Bronchial epithelial cell (primary cell): ENCODE measurements at places on chromosomes 2 and 18.

GRCh38 chr2:173747035-173747434 lies 218.1 kb downstream of the SP3 start:
- DNase-seq: no peak

DNA sequence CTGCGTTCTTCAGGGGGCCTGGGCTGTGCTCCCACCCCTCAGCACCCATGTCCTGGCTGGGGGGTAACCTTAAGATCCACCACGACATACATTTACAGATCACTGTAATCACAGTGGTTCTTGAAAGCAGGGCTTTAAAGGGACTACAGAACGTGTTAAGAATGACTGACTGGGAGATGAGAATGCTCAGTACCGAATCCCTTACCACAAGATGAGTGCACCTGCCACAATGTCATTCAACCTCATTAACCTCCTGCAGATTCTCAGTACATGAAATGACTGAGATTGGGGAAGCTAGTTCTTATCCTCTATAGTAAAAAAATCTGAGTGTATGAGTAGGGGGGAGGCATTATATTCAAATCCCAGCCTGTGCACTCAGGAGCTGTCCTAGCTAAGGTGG lies 10.5 kb upstream of the PIEZO2 start:
- DNase-seq: no peak

DNA sequence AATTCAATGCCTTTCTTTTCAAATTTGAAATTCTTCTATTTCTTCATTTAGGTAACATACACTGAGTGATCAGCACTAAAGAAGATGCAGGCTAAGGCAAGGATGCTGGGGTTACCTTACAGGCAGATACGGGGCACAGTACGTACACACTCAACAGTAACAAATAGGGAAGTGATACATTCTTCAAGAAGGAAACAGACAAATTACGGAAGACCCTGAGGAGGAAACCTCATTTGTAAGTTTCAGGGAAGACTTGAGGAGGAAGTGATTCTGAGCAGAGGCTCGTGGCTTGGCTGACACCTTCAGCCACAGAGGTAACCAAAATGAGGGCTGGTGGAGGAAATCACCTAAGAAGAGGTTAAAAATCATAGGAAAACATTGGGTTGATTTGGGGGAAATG lies 1108.3 kb upstream of the KLHL29 start:
- no peak for DNase-seq

DNA sequence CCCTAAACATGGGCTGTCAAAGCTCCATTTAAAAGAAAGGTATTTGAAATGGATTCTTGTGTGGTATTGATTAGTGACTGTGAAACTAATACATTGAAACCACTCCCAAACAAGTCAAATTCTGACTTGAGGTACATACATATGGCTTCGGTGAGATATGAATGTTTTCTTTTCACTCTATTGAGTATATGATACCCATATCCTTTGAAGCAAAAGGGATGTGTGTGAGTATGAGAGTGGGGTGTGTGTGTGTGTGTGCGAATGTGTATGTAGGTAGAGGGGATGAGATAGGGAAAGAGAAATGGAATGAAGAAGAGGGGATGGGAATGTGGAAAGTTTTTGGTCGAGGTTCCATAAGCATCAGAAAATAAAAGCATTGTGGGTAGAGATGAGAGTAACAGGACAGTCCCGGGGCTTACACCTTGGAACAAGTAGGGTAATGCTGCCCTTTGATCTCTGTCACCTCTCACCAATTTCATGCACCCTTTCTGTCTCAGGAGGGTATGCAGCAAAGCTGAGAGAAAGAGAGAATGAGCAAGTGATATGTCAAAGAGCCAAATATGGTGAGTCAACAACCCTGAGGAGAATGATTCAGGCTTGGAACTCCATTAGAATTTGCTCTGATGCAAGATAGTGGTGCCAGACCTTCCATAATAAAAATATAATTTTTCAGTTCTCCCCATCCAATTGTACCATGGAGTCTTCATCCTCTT lies 64.0 kb upstream of the ZEB2 start:
- peak; percentile 90 for DNase-seq

GRCh38 chr2:212005085-212005671 lies 533.4 kb downstream of the ERBB4 start:
- peak; percentile 49 for DNase-seq

- DNase-seq: peak; percentile 31
These were observed 37.0 kb downstream of the TGFA start for GRCh38 chr2:70516596-70516995.

DNA sequence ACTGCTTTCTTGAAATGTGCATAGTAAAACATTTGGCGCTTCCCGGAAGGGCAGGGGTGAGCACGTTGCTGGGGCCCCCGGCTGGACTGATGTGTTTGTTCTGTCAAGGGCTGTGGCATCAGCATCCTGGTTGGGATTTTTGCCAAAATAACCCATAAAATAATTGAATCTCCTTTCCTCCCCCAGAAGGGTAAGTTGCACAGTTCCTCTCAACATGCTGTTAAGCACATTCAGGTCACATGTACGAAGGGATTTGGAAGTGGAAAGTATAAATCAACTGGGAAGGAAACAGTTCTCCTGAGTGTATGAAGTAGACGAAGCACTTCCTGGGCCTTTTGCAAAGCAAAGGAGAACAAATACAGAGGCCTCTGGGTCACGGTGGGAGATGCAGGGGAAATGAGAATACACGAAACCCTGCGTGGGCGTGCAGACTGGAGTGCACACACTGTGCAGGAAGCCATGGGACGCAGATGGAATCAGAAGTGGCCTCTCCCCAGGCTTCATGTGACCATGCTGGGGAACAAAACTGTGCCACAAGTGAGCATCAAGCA lies 183.9 kb downstream of the LPIN1 start:
- DNase-seq: no peak

- peak; percentile 90 for DNase-seq
These were observed 9.9 kb downstream of the TMBIM1 start for GRCh38 chr2:218282173-218282991.

- DNase-seq: no peak
These were observed 74.0 kb downstream of the CMPK2 start for GRCh38 chr2:6791682-6792081.

GRCh38 chr2:118936306-118936705 lies 5.7 kb upstream of the MARCO start:
- no peak for DNase-seq

- DNase-seq: peak; percentile 90
These were observed 11.7 kb downstream of the ARHGAP28 start for GRCh38 chr18:6741232-6741663.

- DNase-seq: no peak
These were observed 97.6 kb downstream of the NFATC1 start for GRCh38 chr18:79493211-79493800.

GRCh38 chr18:27004056-27004829 lies 138.7 kb upstream of the AQP4 start:
- DNase-seq: peak; percentile 13

GRCh38 chr2:34985474-34985873 lies 1370.1 kb upstream of the CRIM1 start:
- no peak for DNase-seq

GRCh38 chr2:100198461-100199230 lies 56.3 kb upstream of the AFF3 start:
- DNase-seq: no peak

DNA sequence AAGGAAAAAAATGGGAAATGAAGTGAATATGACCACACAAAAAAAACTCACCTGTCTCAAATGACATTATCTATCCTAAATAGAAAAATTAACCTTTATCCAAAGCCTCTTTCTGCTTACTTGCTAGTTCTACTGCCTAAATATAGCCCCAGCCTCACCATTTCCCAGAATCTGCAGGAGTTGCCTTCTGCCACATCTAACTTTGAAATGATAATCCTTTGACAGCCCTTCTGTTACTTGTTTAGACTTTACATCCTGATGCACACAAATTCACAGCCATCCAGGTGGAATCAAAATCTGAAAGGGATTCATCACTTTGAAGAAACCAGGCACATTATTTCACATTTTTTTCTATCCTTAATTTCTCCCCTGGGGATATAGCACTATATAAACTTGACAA lies 1356.2 kb upstream of the NXPH2 start:
- DNase-seq: no peak

DNA sequence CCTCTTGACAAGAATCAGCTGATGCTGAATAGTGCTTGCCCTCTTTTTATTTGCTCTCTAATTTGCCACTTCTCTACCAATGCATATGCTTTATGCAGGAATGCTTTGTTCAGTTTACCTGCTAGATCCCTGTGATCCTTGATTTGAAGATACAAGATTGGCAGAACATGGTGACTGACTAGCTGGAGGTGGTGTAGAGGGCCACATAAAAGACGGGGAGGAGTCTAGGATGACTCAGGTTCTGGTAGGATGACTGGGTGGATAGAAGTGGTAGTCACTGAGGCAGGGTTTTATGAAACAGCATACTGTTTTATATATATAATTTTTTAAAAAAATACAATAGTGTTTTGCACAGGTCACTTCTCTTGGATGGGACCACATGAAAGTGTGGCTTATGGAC lies 6.3 kb upstream of the ADGRF3 start:
- DNase-seq: peak; percentile 94

DNA sequence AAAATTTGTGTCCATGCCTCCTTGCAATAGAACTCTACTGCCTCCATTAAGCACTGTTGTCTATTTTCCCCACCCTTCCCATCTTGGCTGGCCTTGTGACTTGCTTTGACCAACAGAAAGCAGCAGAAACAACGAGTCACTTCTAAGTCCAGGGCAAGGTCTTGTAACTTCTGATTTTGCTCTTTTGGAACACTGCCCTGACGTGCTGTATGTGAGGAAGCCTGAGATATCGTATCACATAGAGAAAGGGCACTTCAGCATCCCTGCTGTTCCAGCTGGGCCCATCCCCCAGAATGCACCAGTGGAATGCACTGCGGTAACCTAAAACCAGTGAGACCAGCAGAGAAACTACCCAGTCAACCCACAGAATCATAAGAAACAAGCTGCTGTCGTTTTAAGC lies 28.1 kb downstream of the NCKAP1 start:
- peak; percentile 27 for DNase-seq

DNA sequence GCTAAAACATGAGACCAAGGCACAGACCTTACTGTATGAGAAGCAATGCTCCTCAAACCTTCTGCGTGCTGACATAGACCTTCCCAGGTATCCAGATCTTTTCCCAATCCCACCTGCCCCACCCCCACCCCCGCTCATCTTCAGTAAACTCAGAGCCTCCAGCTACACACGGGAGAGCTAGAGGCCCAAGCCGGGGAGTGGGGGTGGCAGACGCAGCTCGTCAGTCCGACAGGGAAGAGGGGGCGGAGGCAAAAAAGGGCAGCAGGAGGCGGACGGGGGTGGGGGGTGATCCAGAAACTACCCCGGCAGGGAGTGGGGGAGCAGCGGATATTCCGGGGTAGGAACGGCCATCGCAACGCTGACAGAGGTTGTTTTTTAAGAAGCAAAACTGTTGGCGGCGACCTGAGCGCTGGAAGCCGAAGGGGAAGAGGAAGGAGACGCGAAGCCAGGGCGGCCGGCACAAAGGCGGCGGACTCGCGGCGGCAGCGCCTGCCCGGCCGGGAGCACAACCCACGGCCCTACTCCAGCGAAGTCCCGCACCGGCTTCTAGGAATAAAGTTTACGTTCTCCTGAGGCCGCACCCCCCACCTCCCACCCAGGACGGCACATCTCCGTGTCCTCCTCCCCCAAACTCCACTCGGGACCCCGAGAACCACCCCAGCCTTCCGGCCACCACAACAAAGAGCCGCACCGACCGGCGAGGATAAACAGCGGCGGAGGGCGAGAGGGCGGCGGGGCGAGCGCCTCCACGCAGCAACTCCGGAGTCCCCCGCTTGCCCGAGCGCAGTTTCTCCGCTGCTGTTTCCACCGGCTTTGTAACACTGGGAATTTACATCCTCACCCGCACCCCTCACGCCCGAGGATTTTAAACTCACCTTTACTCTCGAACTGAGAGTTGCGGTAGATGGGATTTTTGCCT lies 722 bp downstream of the BAZ2B start:
- DNase-seq: peak; percentile 83

- no peak for DNase-seq
These were observed 5.9 kb downstream of the NEU4 start for GRCh38 chr2:241814643-241815476.

GRCh38 chr2:10951558-10952414 lies 40.1 kb downstream of the KCNF1 start:
- DNase-seq: no peak

- DNase-seq: peak; percentile 86
These were observed 5.1 kb upstream of the MIB1 start for GRCh38 chr18:21735452-21736015.

GRCh38 chr2:24517247-24517646 lies 26.2 kb downstream of the NCOA1 start:
- no peak for DNase-seq

DNA sequence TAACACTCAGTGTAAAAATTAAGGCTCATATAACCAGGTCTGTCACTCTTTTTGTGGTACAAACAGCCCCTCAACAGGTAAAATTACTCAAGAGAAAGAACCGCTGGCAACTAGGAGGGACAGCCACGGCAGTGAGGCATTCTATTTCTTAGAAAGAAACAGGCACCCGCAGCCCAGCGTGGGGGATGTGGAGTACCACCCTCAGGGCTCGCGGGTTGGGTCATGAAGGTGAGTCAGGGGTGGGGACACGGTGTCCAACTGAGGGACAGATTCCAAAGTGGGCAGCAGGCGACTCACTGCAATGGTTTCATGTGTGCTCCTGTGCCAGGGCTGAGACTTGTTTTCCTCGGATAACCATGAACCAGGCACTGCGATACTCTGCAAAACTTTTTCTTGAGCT lies 129.4 kb downstream of the DTNB start:
- DNase-seq: no peak

DNA sequence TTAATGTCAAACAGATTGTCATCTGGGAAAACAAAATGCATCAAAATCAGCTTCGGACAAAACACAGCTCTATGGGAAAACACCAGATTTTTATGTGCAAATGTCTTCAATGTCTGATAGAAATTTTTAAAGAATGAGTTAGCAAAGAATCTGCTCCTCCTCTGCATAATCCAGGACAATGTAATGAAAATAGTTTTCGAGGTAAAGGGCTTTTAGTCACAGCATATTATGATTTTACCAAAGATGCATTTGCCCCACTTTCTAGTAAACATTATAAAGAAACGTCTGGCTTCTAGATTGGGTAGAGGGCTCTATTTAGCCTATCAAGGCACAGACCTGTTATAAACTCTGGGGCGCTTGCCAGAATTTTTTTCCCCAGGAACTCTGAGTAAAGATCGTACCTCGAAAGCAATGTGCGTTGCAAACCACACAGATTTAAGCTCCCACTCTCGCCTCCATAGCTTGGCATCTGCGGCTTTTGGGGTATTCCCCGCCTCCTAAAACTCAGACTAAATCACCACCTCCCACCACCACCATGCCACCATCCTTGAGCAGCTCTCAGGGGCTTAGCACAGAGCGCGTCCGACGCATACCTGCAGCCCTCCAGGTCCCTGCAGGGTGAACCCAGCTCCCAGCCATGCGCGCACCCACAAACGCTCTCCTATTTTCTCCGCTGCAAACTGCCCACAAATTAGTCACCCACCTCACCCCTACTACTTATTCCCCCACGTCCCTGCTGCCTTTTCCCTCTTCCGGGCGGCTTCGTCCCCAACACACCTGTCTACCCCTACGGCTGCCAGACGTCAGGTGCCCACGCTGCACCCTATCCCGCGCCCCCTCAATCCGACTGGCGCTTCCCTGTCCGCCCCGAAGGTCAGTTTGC lies 829 bp downstream of the ACVR1C start:
- DNase-seq: peak; percentile 23

GRCh38 chr2:217332866-217333265 lies 473.0 kb upstream of the TNP1 start:
- DNase-seq: no peak
